ENCODE measurements at places on chromosomes 13 and 19.

GRCh38 chr13:86877441-86877840, 793.7 kb upstream of the SLITRK5 start:
- no peak for DNase-seq

GRCh38 chr13:40069173-40070044, 413.9 kb downstream of the COG6 start:
- DNase-seq: peak; percentile 52

- no peak for DNase-seq
Observed at GRCh38 chr13:109672545-109672944, 113.8 kb downstream of the IRS2 start.

DNA sequence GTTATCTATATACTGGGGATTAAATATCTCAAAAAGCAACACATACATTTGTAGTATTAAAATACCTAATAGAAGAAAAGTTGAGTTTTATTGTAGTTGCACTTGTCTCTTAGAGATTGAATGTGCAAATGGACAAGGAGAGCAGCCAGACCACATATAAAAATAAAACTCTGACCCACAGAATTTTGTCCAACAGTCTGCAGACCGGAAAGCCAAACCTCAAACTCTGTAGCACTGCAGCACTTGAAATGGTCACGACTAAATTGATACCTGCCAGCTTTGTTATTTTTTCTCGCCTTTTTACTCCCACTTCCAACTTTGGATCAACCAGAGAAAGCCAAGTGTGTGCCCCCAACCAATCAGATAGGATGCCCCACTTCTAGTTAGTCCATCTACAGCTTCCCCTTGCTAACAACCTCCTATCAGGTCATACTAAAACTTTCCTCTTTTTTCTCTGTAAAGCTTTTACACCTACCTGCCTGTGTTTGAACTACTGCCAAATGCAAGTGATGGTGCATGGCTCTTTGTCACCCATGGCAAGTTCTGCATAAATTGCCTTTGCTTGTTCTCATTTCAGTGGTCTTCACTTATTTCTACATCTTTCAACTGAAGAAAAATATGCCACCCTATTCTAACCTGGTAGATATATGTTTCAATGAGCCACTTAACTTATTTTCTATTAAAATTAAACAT, 1250.7 kb upstream of the SPRY2 start:
- no peak for DNase-seq

- DNase-seq: no peak
Observed at GRCh38 chr19:1918975-1919374, 13.8 kb downstream of the ADAT3 start.

GRCh38 chr19:48806518-48806817, 4.4 kb downstream of the BCAT2 start:
- no peak for DNase-seq

DNA sequence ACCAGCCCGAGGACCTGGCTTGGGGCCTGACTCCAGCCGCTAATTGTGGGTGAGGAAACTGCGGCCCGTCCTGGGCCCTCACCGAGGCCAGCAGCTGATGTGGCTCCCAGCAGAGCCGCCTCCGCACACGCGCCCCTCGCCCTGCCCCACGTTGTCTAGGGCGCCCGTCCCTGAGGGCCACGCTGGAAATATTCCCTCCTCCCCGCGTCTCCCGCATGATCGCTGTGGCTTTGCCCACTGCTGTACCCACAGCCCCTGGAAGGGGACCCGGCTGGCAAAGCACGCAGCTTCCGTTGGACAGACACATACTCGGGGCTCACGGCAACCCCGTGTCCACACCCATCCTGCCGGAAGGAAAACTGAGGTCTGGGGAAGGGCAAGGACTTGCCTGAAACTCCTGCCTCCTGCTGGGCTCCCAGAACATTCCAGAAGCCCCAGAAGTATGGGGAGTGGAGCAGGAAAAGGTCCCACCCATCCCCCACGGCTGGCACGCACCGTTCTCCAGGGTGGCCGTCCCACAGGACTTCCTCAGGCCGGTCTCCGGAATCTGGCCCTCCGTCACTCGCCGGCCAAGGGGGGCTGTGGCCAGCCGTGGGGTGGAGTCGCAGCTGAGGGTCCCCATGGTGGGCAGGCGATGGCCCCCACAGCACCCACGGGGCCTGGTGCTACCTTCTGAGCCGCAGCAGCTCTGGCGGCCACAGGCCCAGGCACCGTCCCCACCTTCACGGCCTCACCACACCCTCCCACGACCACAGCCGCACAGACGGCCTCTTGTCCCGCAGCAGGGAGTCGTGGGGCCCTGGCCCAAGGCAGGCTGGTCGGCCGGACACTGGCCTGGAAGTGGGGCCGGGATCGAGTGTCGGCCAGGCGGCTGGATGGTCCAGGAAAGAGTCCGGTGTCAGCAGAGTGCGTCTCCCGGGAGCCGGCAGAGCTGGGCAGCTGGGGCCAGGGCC, 13.6 kb upstream of the SHC2 start:
- no peak for DNase-seq

DNA sequence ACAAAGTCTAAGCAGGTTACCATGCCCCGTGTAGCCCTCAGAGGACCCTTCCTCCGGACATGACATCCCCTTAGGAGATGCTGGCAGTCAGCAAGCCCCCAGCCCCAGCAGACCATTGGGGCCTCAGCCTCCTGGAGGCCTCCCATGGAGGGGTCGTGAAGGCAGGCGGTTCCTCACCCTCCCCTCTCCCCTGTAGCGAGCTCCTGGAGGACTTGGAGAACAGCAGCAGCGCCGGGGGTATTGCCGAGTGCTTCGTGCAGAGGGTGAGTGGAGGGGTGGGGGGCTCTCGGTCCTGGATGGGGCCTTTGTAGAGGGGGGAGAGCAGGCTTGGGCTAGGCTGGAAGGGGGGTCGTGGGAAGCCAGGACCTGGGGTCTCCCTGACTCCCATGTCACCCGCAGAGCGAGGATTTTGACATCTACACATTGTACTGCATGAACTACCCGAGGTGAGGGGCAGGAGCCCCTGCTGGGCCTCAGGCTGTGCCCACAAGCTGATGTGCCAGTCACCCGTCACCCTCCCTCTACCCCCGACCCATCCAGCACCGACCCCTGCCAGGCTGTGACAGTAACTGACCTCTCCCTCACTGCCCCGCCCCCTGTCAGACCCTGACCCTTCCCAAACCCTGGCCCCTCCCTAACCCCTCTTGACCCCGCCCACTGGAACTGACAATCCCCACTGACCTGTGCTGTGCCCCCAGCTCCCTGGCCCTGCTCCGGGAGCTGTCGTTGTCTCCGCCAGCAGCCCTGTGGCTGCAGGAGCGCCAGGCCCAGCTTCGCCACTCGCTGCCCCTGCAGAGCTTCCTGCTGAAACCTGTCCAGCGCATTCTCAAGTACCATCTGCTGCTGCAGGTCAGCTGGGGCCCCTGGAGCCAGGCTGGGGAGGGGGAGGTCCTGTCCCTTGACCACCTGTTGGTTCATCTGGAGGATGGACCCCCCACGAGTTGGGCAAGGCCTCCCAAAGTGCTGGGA, 4.0 kb downstream of the PLEKHG2 start:
- DNase-seq: no peak

- DNase-seq: no peak
Observed at GRCh38 chr13:38577048-38577447, 109.8 kb upstream of the FREM2 start.

- DNase-seq: no peak
Observed at GRCh38 chr13:114030666-114031610, 57.1 kb upstream of the C13orf46 start.

- no peak for DNase-seq
Observed at GRCh38 chr13:51727634-51728274, 76.2 kb downstream of the DHRS12 start.

GRCh38 chr13:113507505-113508345, 17.2 kb upstream of the DCUN1D2 start:
- DNase-seq: no peak

DNA sequence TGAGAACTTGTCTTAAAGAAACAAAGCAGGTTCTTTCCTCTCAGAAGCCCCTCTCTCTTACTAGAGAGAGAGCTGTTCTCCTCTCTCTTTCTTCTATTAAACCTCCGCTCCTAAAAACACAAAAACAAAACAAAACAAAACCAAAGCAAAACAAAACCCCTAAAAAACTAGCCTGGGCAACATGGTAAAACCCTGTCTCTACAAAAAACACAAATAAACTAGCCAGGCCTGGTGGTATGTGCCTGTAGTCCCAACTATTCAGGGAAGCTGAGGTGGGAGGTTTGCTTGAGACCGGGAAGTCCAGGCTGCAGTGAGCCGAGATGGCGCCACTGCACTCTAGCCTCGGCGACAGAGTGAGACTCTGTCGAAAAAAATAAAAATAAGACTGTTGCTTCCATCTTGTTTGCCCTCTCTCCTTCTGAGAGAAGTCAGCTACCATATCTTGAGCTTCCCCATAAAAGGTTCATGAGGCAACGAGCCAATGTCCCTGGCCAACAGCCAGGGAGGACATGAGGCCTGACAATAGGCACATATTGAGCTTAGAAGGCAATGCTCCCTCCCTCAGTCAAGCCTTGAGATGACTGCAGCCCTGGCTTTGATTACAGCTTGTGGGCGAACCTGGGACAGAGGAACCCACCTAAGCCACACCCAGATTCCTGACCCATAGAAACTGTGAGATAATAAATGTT, 17.5 kb upstream of the FLT3 start:
- no peak for DNase-seq

GRCh38 chr13:20497006-20497775, 28.5 kb downstream of the CRYL1 start:
- no peak for DNase-seq

DNA sequence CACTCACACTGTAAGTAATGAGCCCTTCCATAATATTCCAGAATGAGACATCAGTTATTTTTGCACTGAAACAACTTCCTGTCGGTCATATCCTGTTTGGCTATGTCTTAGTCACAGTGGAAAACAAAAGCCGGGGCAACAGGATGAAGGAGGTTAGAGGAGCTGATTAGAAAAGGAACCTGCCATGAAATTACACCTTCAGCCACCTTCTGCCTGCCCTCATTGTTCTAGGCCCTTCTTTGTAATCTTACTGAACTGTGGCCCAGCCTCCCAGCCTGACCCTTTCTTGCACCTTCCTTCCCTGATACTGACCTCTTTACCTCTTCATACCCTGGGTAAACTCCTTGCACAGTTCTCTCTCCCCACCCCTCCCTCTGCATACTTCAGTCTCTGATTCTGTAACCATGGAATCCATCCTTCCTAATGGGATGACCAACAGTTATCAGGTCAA, 67.3 kb downstream of the DOCK9 start:
- peak; percentile 9 for DNase-seq

GRCh38 chr19:44002566-44003460, at the start of gene ZNF230:
ZNF230 (plus strand) TSS chr19:44002957; CDS start chr19:44007079, 4,122 bp downstream.
- peak; percentile 48 for DNase-seq

DNA sequence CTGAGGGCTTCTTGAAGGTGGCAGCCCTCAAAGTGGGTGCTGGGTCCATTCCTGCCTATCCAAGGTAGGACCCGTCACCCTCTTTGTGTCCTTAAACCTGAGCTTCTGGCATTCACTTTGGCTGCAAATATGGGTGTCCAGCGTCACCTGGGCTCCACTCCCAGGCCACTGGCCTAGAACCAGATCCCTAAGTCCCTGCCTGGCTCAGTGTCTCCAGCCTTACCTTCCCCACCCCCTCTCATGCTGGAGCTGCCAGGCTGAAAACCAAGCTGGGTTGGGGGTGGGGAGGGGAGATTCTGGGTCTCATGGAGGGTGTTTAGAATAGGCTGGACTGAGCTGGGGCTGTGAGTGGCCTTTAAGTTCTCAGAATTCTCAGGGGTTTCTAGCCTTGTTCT, 12.4 kb downstream of the PDE4A start:
- DNase-seq: no peak

- no peak for DNase-seq
Observed at GRCh38 chr13:66835040-66835628, 395.0 kb downstream of the PCDH9 start.

GRCh38 chr19:19119325-19120237, 18.7 kb downstream of the TMEM161A start:
- no peak for DNase-seq

DNA sequence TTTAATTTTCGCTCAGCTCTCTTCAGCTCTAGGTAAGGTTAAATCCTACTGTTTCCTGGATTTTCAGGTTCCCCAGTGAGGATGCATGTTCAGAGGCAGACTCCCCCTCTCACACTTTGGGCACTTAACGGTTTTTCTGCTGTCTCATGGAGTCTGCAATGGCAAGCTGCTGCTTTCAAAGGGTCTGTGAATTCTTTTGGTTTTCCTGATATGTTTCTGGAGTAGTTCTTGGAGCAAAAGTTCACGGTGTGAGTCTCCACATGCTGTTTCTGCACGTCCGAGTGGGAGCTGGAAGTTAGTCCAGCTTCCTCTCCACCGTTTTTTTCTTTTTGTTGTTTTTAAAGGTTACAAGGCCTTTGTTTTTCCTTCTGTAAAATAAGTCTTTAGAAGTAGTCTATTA, 35.4 kb downstream of the DNAJC15 start:
- DNase-seq: no peak

DNA sequence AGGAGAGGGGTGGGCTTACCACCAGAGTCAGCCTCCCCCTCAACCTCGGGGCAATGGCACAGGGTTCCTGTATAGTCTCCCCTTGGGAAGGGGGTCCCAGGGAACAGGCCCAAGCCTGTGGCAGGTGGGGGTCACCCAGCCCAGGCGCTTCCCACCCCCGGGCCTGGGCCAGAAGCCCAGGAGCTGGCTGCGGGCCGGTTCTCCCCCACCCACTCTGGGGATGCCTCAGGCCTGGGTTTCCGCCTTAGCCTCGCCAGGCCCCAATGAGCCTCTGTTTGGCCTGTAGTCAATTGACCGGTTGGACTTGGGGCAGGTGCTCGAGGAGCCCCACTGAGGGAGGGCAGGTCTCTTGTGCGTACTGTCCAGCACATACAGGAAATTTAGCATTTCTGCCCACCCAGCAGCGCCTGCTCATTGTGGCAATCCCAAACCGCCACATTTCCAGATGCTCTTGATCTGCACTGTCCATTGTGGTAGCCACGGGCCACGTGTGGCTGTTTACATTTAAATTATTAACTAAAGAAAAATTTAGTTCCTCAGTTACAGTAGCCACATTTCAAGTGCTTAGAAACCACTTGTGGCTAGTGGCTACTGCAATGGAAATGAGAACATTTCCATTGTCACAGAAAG, 9.9 kb downstream of the LYL1 start:
- no peak for DNase-seq

GRCh38 chr19:51986309-51987291, at the start of gene ZNF350:
ZNF350 (minus strand) TSS chr19:51986840; CDS start chr19:51974360, 12,480 bp downstream.
- DNase-seq: peak; percentile 59

DNA sequence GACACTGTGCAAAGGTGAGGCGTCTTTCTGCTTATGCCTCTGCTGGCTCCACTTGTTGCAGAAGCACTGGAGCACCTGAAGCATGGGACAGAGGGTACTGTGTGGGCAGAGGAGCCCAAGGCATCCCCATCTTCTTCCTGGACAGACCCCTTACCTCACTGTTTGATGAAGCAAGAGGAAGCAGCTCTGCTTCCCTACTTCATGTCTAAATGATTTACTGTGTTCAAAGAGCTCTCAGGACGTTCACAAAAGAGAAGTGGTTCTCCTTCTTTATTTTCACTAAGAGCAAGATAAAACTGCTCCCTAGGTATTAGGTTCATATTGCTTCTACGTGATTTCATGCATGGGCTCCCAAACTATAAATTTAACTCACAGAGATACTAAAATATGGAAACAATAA, 1635.4 kb upstream of the SLC10A2 start:
- no peak for DNase-seq

- no peak for DNase-seq
Observed at GRCh38 chr13:37118016-37118415, 12.6 kb upstream of the CSNK1A1L start.

GRCh38 chr13:111281751-111282311, 38.6 kb upstream of the TEX29 start:
- DNase-seq: no peak

Data from stimulated activated CD4-positive, alpha-beta T cell treated with anti-CD3 and anti-CD28 coated beads, Interleukin-1b, Interleukin-23, amount 100 ng/mL, for 1 hour (primary cell).